Common myeloid progenitor, CD34-positive (primary cell): ENCODE measurements at places on chromosomes 16 and 17.
A peak's percentile ranks its signal among the peaks of the same experiment; 100 is the strongest.

DNA sequence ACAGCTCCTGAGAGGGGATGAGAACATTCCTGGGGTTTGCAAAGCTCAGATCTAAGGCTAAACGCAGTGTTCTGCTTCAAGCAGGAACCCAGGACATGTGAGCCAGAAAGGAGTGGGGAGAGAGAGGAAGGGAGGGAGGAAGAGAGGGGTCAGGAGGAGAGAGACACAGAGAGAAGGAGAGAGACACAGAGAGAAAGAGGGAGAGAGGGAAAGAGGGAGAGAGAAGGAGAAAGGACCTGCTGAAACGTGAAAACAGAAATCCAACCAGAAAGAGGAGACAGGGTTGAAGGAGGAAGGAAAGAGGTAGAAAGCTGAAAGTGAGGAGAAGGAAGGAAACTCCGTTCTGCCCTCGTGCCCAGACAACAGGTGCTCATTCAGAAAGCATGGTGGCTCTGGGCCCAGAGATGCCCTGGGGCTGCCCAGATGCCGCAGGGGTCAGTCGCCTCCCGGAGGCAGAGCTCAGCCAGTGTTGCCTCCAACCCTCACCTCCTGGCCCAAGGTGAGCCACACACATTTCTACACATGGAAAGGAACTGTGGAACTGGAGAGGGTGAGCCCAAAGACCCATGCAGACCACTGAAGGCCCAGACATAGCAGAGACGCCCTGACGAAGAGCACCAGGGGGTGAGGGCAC lies 49.0 kb upstream of the ENPP7 start:
- DNase-seq, result no peak

DNA sequence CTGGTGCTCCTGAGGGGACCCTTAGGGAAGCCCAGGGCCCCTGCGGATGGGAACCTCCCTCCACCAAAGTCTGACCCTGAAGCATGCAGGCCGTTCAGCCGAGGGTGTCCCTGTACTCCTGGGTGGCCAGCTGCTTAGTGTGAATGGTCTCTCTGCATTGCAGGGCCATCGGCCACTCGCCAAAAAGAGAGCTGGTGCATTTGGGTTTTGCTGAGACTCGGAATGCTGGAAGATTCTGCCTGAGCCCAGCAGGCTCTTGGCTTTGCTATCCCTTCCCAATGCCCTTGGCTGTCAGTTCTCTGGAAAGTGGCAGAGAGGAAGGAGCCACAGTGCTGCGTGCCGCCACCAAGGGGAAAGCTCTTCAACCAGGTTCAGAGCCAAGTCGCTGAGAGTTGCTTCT lies 2.8 kb downstream of the MEOX1 start:
- DNase-seq, result no peak

GRCh38 chr16:78836802-78837491 lies 737.5 kb downstream of the WWOX start:
- no peak for DNase-seq

GRCh38 chr17:82440469-82440981 lies 10.0 kb downstream of the CYBC1 start:
- DNase-seq, result peak; percentile 36

- no peak for DNase-seq
Measured at GRCh38 chr17:8629371-8630226, 926 bp downstream of the MYH10 start.
